Caki2 (cell line): ENCODE measurements at places on chromosomes 2 and 18. TPM values are rescaled to one million over a fixed set of nuclear protein-coding genes. Genes with fewer than 3 reads are reported as not detected.

Gene VSNL1
- 52.5 and 68.6 TPM in 2 replicates for total RNA-seq

- DNase-seq: no peak
Measured at GRCh38 chr2:184527058-184527457, 71.3 kb upstream of the ZNF804A start.

GRCh38 chr2:232502511-232502910 lies 14.9 kb upstream of the ECEL1 start:
- DNase-seq: no peak

GRCh38 chr2:155080373-155080772 lies 381.9 kb downstream of the KCNJ3 start:
- DNase-seq: no peak

GRCh38 chr2:85887566-85888019 lies 1.2 kb downstream of the ST3GAL5 start:
- DNase-seq: peak; percentile 50

Gene IL1F10
- total RNA-seq: not detected in 2 replicates

- DNase-seq: no peak
Measured at GRCh38 chr2:11305958-11306357, 38.5 kb downstream of the ROCK2 start.

DNA sequence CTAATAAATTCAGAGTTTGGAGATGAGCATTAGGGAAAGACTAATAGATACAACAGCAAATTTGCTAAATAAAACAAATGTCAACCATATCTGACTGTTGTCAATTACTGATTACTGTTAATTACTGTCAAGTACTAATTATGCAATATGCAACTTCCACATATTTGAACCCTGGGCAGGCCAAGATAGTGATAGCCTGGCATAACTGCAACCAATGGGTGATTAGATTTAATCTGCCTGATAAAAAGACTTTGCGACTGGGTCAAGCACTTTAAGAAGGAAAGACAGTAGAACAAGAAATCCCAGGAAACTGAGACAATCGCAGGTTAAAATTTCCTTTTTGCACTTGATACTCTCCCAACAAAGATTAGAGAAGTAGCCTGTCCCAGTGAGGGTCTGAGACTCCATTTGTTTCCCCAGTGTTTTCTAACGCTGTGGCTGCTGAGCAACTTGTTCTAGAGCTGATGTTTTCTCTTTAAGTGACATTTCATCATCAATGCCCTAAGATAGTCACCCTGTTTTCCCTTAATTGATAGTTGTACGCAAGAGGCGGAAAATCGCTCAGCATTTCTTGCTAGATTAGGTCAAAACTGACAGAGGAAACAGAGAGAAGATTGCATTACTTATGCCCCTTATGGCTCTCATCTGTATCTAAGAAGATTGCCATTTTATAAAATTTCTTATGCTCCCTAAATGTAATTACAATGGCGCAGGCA lies 17.8 kb downstream of the ARHGAP15 start:
- no peak for DNase-seq

GRCh38 chr2:98065808-98066207 lies 21.2 kb upstream of the VWA3B start:
- no peak for DNase-seq

DNA sequence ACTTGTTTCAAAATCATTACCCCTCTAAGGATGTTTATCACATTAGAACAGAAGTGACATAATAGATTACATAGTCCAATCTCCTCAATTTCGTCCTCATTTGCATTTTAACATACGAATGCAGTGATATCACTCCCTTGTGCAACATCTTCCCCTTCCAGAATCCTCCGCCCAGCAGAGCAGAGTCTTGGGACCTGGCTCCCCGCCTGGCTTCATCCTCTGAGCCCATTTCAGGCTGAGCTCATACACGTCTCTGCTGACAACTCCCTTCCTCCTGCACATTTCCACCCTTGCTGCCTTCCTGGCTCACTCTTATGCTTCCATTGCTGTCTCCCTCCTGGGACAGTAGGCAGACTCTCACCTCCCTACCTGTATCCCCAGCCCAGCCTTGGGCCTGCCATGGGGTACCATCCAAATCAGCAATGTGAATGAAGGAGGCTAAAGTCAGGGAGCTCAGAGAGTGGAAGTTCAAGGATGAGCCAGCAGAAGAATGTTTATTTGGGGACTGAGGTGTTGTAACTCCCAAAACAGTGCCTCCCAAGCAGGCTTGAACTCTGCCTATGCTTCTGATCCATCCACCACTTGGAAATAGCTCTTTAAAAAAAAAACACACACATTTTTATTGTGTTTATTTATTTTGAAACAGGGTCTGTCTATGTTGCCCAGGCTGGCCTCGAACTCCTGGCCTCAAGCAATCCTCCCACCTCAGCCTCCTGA lies 165.2 kb downstream of the TMEM200C start:
- no peak for DNase-seq

Gene CYTIP
- 0.07 TPM in 1 of 2 replicates, not detected in the other for total RNA-seq

Gene ANKRD62
- 0.61 TPM in 1 of 2 replicates, not detected in the other for total RNA-seq

DNA sequence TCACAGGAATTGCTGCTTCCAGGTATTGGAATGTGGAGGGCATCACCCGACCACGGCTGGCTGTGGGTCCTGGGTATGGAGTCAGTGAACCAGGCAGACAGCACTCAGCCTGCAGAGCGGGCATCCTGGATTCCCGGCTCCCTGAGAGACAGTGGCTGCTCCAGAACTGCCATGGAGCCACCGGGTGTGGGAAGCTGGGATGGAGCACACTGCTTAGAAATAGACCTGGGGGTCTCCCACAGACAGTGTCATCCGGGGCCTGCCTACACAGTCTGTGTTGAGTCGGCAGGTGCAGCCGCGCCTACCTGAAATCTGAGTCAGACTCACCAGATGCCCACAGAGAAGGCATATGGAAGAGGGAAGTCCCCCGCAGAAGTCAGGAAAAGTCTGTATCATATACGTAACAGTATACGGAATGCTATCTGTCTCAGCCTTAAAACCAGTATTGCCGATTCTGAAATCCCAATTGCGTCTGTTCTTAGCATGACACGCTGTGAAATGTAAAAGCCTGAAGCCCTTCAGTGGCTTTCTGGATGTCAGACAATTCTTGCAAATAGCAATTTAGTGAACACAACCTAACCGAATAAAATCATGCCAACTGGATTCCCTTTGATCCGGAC lies 509.7 kb upstream of the MYT1L start:
- DNase-seq: no peak

- DNase-seq: no peak
Measured at GRCh38 chr2:11333427-11334183, 10.8 kb downstream of the ROCK2 start.

Gene KCNK3
- 28.4 and 55.4 TPM in 2 replicates for total RNA-seq

- no peak for DNase-seq
Measured at GRCh38 chr18:46346213-46346612, 242.0 kb downstream of the HAUS1 start.

- no peak for DNase-seq
Measured at GRCh38 chr2:114119862-114120261, 230.0 kb downstream of the ACTR3 start.

DNA sequence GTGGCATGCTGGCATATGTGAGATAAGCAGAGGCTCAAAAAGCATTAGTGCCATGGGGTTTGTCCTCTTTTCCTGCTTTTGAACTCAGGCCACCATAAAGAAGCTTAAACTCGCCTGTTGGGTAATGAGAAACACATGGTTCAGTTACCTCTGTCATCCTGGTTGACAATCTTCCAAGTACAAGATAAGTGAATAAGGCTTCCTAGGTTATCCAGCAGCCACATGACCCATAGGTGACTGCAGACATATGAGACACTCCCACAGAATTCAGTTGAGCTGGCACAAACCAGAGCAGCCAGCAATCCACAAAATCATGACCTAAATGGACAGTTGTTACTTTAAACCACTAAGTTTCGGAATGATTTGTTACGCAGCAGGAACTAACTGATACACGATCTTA lies 97.3 kb downstream of the TACR1 start:
- no peak for DNase-seq

GRCh38 chr2:224111576-224111975 lies 72.5 kb upstream of the SERPINE2 start:
- peak; percentile 4 for DNase-seq

DNA sequence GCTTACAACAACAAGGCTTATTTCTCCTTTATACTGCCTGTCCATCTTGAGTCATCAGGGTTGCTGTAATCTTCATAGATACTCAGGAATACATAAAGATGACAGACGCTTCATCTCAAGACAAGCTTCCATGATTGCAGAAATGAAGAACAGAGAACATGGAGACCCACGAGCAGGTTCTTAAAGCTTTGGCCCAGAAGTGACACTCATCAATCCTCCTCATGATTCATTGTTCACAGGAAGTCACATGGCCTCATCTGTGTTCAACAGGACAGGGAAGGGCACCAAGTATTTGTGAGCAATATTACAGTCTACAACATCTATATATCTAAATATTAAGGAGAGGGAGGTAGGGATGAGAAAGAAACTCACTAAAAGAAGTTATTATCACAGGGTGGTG lies 36.5 kb upstream of the PGAP1 start:
- DNase-seq: no peak

DNA sequence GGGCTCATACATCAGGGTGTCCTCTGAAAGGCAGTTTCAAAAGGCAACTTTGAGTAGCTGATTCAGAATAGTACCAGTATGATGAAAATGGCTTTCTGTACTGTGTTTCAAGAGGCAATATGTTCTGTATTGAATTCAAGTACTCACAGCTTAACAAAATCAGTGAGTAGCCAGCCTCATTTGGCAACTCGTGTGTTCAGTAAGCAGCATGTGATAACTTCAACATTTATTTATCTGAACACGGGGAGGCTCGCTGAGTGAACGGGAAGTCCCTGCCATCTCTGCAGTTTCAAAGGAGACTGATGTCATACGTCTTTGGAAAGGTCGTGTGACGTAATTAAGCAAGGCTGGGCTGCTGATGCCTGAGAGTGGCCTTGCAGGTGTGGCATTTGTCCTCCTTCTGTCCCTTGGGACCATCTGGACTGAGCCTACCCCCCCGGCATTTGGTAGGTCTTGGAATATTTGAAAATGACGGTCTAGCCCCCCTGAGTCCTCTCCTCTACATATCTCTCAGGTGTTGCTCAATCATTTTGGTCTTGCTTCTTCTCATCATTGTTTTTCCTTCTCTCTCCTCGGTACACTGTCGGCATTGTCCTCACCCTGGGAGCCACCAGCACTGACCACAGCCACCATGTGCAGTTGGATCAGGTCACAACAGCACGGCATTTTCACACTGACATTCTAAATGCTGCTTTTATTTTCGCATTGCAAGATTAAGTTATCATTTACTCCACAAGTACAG lies 62.8 kb downstream of the SMIM21 start:
- no peak for DNase-seq

DNA sequence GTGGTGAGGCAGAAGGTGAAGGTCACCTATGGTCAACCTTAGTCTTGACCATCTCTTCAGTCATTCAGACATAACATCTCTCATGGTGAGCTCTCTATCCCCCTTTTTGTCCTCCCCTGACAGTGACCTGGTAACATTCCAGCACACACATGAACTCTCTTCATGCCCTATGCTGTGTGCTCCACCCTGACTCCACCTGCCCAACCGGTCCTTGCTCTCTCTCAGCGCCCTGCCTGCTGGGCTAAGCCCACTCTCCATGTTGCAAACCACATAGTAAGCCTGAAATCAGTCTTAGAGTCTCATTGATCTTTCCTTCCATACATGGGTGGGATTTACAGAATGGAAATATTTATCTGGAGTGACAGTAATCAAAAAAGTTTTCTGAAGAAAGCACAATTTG lies 52.8 kb downstream of the MARCO start:
- no peak for DNase-seq

Gene NGEF
- total RNA-seq: 72.6 and 115 TPM in 2 replicates

Gene SERPINB11
- not detected in 2 replicates for total RNA-seq

Gene ECEL1
- total RNA-seq: 1.0 TPM in 1 of 2 replicates, not detected in the other

GRCh38 chr2:71157124-71157793 lies 26.8 kb downstream of the MPHOSPH10 start:
- no peak for DNase-seq

Gene KCNF1
- total RNA-seq: 0.17 TPM in 1 of 2 replicates, not detected in the other

GRCh38 chr18:11183637-11184036 lies 34.3 kb upstream of the PIEZO2 start:
- DNase-seq: no peak

GRCh38 chr18:10072671-10073175 lies 158.9 kb downstream of the VAPA start:
- no peak for DNase-seq

GRCh38 chr2:237964194-237964577 lies 2.6 kb upstream of the UBE2F start:
- DNase-seq: no peak

- DNase-seq: peak; percentile 99
Measured at GRCh38 chr2:106147159-106147558, 46.9 kb downstream of the UXS1 start.

Gene MEP1B
- total RNA-seq: 0.17 TPM in 1 of 2 replicates, not detected in the other

- no peak for DNase-seq
Measured at GRCh38 chr2:25551316-25551715, 122.1 kb downstream of the DTNB start.

GRCh38 chr2:143934626-143935481 lies 585.1 kb downstream of the ZEB2 start:
- peak; percentile 14 for DNase-seq

Gene KHK
- 3.2 and 4.8 TPM in 2 replicates for total RNA-seq

- peak; percentile 1 for DNase-seq
Measured at GRCh38 chr2:235433860-235434259, 60.0 kb upstream of the AGAP1 start.

DNA sequence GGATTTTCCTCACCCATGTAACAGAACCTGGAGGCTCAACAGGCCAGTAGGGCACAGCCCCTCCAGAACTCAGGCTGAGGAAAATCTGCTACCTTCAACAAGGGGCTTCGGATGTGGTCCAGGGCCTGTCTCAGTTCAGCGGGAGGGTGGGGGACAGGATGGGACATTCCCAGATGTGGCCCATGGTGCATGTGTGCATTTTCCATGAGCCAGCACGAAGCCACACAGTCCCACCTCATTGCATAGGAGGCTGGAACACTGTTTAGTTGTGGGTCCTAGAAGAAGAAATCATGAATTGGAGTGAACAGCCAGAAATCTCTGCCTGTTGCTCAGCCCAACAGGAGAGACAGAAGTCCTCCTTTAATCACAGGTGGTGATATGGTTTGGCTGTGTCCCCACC lies 469.6 kb upstream of the MYT1L start:
- DNase-seq: no peak

- no peak for DNase-seq
Measured at GRCh38 chr2:118848381-118849225, 1.2 kb upstream of the EN1 start.

DNA sequence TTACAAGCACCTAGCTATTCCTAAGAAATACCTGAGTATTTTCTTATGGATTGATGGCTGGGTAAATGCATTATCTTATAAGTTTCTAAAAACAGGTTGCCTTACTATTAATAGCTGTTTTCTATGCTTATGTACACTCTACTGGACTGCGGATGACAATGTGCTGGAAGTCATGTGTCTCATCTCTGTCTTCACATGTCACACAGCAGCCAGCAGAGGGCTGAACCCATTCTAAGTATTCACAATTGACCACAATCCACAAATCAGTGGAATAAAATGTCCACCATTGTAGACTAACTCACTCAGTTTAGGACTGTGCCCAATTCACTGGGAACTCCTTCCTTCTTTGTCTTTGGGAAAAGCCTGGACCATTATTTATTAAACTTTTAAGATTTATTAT lies 371.2 kb downstream of the INSIG2 start:
- DNase-seq: no peak

Gene BCL11A
- total RNA-seq: not detected in 2 replicates
